ENCODE measurements at places on chromosomes 5 and 9.

- no peak for DNase-seq
Observed at GRCh38 chr5:132176987-132177386, 50.7 kb downstream of the P4HA2 start.

DNA sequence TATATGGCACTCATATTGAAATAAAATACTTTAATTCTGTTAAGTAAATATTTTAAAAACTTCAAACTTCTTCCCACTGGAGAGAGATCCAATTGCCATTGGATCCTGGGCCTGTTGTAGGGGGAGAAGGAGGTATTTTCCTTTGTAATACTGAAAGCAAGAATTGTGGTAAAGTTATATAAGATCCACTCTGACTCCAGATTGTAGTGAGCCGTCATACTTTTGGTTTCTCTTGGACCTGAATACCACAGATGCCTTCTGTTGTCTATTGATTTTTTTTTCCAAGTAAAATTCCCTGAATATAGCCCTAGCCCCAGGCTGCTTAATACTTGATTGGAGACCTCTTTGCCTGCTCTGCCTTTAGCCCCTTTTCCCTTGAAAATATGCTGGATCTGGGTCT, 86.9 kb downstream of the ATG10 start:
- no peak for DNase-seq

DNA sequence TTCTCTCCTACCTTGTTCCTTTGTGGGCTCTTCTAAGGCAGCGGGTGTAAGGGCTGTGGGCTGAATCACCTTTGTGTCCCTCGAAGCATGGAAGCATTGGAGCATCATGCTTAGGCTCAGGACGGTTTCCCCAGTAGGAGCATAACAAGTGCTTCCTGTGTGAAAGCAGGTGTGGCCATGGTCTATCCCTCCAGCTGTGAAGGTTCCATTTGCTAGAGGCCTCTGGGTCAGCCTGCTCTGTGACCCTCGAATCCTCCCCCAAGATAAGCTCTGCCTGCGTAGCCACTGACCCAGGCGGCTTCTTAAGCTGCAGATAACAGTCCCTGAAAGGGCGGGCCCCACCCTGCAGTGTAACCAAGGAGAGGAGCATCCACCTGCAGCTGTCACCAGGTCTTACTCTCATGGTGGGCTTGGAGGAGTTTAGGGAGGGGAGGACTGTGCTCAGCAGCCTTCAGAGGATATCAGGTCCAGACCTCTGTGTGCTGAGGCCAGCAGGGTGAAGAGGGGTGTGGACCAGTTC, 8.4 kb upstream of the NDST1 start:
- no peak for DNase-seq

GRCh38 chr5:85681871-85682270, 935.9 kb upstream of the COX7C start:
- no peak for DNase-seq

DNA sequence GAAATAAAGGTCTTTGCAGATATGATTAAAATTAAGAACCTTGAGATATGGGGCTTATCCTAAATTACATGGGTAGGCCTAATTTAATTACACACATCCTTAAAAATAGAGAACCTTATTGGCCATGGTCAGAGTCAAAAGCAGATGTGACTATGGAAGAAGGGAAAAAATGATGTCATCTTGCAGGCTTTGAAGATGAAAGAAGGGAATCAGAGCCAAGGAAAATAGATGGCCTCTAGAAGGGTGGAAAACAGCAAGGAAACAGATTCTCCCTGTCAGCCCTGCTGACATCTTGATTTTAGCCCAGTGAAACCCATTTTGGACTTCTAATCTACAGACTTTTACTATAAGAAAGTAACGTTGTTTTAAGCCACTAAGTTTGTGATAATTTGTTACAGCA, 37.6 kb upstream of the KCNN2 start:
- no peak for DNase-seq

- no peak for DNase-seq
Observed at GRCh38 chr5:129687941-129688340, 60.0 kb upstream of the MINAR2 start.

DNA sequence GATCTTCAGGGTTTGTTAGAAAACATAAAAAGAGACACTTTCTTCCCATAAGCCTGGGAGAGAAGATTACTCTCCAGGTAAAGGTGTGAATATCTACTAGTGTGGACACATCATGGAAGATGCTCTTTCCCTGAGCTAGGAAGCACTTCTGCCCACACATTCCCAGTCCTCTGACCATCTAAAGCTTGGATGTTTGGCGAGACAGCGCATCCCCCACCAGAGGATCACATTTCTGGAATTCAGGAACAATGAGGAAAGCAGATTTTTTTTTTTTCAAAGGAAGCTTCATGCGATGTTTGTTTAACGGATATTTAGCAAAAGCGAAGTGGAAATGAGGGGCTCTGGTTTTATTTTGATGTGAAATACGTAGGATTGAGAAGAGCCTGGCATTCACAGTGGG, 6.2 kb downstream of the SVEP1 start:
- DNase-seq, result no peak

- no peak for DNase-seq
Observed at GRCh38 chr5:59922220-59922619, 28.7 kb upstream of the PDE4D start.

DNA sequence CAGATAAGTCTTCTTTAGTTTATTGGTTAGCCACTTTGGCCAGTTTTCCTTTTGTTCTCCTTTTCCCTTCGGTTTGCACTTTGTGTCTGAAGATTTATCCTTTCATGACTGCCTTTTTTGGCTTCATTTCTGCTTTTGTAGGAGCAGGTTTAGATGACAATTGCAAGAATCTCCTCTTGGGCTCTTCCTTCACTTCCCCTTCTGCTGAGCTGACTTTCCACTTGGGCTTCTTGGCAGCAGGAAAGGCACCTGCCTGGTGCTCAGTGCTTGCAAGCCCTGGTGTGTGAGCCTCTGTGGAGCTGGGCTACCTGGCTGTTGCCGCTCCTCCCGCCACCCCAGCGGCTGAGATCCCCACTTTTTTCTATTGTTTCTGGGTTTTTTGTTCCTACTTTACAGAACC, 7.3 kb downstream of the CCDC112 start:
- no peak for DNase-seq

- no peak for DNase-seq
Observed at GRCh38 chr5:175001876-175002645, 277.7 kb downstream of the MSX2 start.

- DNase-seq, result no peak
Observed at GRCh38 chr5:81422671-81423070, 28.7 kb upstream of the ACOT12 start.

DNA sequence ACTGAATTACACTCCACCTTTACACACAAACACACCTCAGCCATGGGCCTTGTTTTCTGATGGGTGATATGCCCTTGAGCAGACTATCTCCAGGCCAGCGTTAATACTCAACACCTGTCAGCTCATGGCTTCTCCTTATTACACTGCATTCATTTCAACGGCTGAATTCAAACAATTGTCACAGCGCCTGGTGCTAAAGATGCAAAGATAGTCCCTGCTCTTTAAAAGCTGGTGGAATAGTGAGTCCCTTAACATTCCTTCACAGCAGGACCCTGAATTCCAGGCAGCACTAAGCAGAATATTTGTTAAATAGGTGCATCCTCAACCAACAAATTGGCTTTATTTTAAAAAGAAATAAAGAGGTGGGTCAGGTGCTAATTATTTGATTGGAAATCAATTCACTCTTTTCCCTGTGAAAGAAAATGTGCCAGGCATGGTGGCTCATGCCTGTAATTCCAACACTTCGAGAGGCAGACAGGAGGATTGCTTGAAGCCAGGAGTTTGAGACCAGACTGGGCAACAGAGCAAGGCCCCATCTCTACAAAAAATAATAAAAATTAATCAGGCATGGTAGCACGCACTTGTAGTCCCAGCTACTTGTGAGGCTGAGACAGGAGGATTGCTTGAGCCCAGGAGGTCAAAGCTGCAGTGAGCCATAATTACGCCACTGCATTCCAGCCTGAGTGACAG, 155.7 kb upstream of the EFNA5 start:
- DNase-seq, result no peak
